ENCODE measurements at places on chromosomes 6 and 20. TPM values are rescaled to one million over a fixed set of nuclear protein-coding genes. Genes with fewer than 3 reads are reported as not detected.
A peak's percentile ranks its signal among the peaks of the same experiment; 100 is the strongest.

HRH3 gene
- total RNA-seq, result not detected

DDO gene
- 1.0 TPM for total RNA-seq

SSTR4 gene
- not detected for total RNA-seq

LY6G5C gene
- total RNA-seq, result 2.9 TPM

FOXS1 gene
- total RNA-seq, result not detected

FAM184A gene
- total RNA-seq, result not detected

GRCh38 chr6:107973594-107973993, 15.6 kb upstream of the SEC63 start:
- DNase-seq, result no peak
- no peaks in the 10 kb centered on the region for H3K4me1 ChIP-seq
- no peak overlapping the region for H3K27ac ChIP-seq
- H3K4me3 ChIP-seq, result no peak overlapping the region

- no peak overlapping the region for H3K27ac ChIP-seq
- no peaks in the 10 kb centered on the region for H3K27me3 ChIP-seq
- H3K36me3 ChIP-seq, result peaks cover 9% of the 10 kb centered on the region
These were observed 43.4 kb upstream of the ATXN1 start for GRCh38 chr6:16804546-16805242.

DNA sequence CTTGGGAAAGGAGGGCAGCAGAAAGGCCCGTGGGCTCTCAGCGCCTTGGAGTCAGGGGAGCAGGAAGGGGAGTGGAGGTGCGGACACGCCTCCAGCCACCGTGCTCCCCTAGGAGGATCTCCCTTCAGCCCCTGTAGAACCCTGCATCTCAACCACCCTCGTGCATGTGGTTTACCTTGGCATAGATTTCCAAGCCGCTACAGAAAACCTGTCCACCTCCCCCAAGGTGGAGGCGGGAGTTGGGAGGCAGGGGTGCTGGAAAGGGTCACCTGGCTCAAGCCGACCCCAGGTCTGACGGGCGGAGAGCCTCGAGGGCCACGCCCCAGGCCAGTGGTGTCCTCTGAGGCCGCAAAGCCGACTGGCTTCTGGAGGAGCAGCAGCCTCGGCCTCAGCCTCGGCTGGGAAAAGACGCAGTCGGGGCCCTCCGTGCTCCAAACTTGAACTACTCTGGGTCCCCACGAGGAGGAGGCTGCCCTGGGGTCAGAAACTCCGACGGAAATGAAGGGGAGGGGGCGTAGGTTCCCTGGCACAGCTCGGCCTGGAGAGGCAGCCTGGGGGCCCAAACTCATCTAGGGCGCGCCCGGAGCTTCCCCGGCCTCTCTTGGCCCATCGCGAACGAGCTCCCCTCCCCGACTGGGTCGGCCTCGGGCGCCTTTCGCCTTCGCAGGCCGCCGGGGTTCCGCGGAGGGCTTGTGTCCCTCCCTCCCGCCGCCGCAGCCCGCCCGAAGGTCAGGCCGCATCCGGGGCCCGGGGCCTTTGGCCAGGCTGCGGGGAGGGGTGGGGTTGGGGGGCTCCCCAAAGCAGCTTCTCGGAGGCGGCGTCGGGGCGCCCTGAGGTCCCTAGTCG, 6.3 kb upstream of the FOXF2 start:
- H3K36me3 ChIP-seq, result no peaks in the 10 kb centered on the region
- H3K27me3 ChIP-seq, result peaks cover 44% of the 10 kb centered on the region

DNA sequence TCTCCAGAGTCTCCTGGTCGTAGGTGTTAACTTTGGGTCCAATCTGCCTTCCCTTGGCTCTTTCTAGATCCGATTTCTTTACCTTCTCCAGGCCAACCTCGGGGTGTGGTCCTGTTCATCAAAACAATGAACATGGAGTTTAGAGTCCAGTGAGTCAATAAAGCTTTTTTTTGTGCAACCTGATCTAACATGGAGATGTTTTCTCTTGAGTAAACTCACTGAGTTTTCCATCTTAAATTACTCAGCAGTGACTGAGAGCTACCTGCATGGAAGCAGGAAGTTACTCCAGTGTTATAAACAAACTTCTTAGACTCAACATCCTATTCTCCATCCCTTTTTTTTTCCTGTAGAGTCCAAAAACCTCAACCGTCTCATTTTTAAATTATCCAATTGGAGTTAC, 14.9 kb upstream of the SLC22A1 start:
- peak overlapping the region; percentile 19 for H3K27ac ChIP-seq
- H3K4me1 ChIP-seq, result peaks cover 11% of the 10 kb centered on the region
- H3K4me3 ChIP-seq, result no peak overlapping the region
- H3K36me3 ChIP-seq, result peaks cover 18% of the 10 kb centered on the region

GRCh38 chr20:10916312-10916711, 242.5 kb upstream of the JAG1 start:
- no peaks in the 10 kb centered on the region for H3K36me3 ChIP-seq
- peaks cover 20% of the 10 kb centered on the region for H3K4me1 ChIP-seq
- H3K4me3 ChIP-seq, result no peak overlapping the region
- H3K27me3 ChIP-seq, result peaks cover 7% of the 10 kb centered on the region
- DNase-seq, result no peak

DNA sequence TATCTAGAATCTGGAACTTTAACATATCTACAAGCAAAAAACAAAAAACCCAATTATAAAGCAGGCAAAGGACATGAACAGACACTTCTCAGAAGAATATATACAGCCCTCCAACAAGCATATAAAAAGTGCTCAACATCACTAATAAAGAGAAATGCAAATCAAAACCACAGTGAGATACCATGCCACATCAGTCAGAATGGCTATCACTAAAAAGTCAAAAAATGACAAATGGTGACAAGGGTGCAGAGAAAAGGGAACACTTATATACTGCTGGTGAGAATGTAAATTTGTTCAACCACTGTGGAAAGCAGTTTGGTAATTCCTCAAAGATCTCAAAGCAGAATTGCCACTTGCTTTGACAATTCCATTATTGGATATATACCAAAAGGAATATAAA, 215.0 kb upstream of the EYS start:
- H3K4me1 ChIP-seq, result no peaks in the 10 kb centered on the region
- no peaks in the 10 kb centered on the region for H3K27me3 ChIP-seq
- no peak overlapping the region for H3K4me3 ChIP-seq
- no peak for DNase-seq
- H3K36me3 ChIP-seq, result no peaks in the 10 kb centered on the region

DNA sequence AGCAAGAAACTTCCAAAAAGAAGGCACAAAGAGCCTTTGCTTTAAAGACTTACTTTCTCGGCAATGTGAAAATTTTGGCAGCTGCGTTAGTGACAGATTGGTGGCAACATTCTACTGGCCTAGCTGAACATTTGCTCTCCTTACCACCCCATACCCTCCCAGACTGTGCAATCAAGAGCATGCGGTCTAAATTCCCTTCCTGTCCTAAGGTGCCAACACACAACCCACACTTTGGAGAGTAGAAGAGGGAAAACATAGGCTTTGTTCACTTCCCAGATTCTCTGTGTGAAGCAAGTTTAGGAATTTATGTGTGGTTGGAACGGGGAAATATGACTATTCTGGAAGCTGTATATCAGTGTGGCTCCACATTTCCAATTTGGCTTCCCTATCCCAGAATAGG, 29.8 kb upstream of the NEDD9 start:
- DNase-seq, result no peak
- H3K27ac ChIP-seq, result no peak overlapping the region
- no peak overlapping the region for H3K4me3 ChIP-seq
- H3K27me3 ChIP-seq, result no peaks in the 10 kb centered on the region

- peaks cover 9% of the 10 kb centered on the region for H3K4me1 ChIP-seq
- DNase-seq, result no peak
- H3K27ac ChIP-seq, result no peak overlapping the region
These were observed 11.8 kb upstream of the FILIP1 start for GRCh38 chr6:75505424-75505823.

GRCh38 chr20:50837532-50838321, 42.9 kb downstream of the BCAS4 start:
- DNase-seq, result peak; percentile 90
- peaks cover 5% of the 10 kb centered on the region for H3K36me3 ChIP-seq
- H3K27ac ChIP-seq, result peak overlapping the region; percentile 97
- H3K4me1 ChIP-seq, result peaks cover 34% of the 10 kb centered on the region
- peak overlapping the region; percentile 77 for H3K4me3 ChIP-seq

DNA sequence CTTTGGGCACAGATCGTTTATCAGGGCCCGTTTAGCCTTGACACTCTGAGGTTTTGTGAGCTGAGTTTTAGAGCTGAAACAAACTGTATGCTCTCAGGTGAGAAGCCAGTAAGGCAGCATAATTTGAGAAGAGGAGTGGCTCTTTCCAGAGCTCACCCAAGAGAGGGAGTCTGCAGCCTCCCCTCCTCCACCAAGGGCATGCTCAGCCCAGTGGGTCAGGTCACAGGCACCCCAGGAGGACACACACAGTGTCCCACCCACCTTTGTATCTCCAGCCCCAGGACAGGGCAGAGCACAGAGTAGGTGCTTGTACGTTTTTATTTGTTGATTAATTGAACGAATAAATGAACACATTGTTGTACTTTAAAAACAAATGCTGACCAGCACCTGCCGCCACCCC, 3.4 kb downstream of the TSPO2 start:
- H3K4me1 ChIP-seq, result peaks cover 33% of the 10 kb centered on the region
- no peak for DNase-seq
- peaks cover 25% of the 10 kb centered on the region for H3K27me3 ChIP-seq
- H3K4me3 ChIP-seq, result no peak overlapping the region
- no peaks in the 10 kb centered on the region for H3K36me3 ChIP-seq

GRCh38 chr6:38353310-38354036, 286.3 kb downstream of the BTBD9 start:
- no peaks in the 10 kb centered on the region for H3K27me3 ChIP-seq
- H3K4me3 ChIP-seq, result peak overlapping the region; percentile 13
- H3K27ac ChIP-seq, result peak overlapping the region; percentile 50
- H3K4me1 ChIP-seq, result peaks cover 84% of the 10 kb centered on the region
- no peak for DNase-seq

DNA sequence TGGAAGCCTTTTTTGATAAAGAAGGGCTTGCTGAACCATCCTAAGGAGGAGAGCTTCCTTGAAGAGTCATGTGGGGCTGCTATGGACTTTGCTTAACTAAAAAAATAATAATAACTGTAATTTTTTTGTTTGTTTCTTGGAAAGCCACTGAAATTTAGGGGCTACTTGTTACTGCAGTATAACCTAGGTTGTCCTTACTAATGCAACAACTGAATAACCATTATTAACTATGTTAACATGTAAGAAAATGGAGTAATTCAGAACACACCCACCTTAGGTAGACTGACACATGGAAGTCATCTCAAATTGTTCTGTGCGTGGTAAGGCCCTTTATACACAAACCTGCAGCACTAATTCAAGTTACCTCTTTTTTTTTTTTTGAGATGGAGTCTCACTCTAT, 90.9 kb upstream of the SOX4 start:
- H3K27ac ChIP-seq, result no peak overlapping the region
- no peaks in the 10 kb centered on the region for H3K4me1 ChIP-seq

All from HFFc6 (cell line).